ENCODE measurements at places on chromosomes 7 and 10.
A peak's percentile ranks its signal among the peaks of the same experiment; 100 is the strongest.

DNA sequence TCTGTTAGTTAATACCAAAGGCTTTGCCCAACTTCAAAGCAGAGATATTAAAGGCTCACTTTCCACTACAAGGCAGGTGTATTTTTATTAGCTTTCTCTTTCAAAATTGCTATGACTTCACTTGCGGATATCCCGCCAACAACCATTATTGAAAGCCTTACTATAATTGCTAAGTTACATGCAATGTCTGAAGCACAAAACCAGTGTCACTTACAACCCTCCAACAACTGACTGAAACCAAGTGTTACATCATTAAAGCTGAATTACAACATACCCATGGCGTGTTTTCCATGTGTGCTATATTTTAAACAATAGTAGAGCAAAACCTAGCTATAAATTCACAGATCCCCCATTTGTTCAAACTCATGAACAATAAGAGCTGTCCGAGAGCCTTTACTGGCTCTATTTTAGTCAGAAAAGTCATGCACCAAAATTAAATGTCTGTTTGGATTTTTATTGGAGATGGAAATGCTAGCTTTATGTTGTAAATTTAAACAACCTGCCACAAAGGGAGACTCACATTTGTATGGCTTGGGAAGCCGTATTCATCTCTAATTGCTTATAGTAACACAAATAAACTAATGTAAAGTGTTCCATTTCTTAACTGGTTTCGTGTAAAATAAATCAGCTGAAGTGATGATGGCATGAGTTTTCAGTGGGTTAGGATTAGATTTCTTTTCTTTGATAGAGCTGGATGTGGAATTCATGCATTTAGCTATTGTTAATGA lies 227.1 kb downstream of the AGMO start:
- no peak for DNase-seq

DNA sequence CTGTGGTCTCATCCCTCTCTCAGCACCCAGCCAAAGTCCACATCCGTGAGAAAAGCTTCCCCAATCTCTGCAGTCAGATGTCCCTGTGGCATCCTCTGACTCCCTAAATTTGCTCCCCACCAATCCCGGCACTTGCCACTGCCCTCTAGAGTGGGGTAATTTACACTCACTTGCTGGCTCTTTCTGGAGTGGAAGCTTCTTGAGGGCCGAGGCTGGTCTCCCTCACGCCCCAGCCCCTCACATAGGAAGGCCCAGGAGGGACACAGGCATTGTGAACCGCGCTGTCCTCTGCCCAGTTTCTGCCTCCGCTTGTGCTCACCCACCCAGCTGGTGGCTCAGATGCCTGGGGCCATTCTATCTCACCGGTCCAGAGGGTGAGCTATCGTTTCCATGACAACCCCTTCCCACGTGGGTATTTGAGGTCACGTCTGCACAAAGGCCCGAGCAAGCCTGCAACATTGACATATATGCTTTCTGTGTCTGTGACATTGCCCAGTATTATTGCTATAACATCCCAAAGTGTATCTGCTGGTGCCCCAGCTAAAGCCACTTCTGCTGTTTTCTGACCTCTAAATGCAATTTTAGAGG lies 97.3 kb upstream of the CTBP2 start:
- DNase-seq, result no peak

DNA sequence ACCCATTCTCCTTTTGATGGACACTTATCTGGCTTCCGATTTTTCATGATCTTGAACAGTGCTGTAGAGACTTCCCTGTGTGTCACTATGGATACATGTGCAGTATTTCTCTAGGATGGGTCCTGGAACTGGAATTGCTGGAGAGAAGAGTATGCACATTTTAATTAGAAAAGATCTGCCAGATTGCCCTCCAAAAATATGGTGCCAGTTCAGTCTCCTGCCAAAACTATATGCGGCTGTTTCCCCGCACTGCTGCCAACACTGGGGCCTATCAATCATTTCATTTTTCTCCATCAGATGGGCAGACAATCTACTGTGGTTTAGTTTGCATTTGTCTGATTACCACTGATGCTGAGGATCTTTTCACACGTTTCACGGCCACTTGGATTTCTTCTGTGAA lies 105.0 kb downstream of the SH2D4B start:
- peak; percentile 74 for DNase-seq

DNA sequence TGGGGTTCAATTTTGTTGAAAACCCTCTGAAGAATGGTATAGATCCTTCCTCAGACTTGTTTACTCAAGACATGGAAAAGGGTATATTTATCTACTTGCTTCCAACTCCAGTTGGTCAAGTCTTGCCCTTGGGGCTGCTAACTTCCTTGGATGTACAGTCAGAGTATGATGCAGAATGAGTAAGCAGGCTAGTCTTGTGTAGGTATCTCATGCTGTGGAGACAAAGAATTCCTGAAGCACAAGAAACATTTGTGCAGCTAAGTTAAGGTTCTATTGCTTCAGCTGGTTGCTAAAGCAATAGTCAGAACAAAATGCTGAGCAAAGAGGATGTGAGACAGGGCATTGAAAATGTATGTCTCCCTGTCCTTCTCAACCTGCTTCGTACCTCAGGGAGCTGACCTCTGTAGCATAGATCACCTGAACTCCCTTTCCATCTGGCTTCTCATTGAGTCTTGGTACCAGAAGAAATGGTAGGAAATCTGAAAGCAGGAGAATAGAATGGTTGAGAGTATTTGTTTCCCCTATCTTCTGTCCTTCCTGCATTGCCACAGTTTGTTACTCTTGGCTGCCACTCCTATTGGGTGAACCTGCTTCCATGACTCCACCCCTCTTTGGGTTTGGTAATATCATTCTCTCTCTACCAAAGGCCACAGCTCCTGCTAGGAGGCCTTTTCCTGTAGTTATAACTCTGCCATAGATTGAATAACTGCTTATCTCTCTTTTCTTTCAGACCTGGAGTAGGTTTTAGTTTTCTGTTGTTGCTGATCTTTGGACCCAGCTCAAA lies 346.0 kb downstream of the PHF14 start:
- DNase-seq, result no peak

GRCh38 chr10:70478191-70479164 lies at the start of gene PALD1:
TSS of gene PALD1 (plus strand) at chr10:70478767. CDS start at chr10:70525952, 47,185 bp downstream.
- no peak for DNase-seq

GRCh38 chr10:77409697-77410471 lies 227.7 kb downstream of the KCNMA1 start:
- DNase-seq, result no peak

GRCh38 chr7:148031019-148031418 lies 559.5 kb upstream of the C7orf33 start:
- DNase-seq, result no peak

- DNase-seq, result no peak
These were observed 154.4 kb downstream of the VTI1A start for GRCh38 chr10:112601214-112602090.

DNA sequence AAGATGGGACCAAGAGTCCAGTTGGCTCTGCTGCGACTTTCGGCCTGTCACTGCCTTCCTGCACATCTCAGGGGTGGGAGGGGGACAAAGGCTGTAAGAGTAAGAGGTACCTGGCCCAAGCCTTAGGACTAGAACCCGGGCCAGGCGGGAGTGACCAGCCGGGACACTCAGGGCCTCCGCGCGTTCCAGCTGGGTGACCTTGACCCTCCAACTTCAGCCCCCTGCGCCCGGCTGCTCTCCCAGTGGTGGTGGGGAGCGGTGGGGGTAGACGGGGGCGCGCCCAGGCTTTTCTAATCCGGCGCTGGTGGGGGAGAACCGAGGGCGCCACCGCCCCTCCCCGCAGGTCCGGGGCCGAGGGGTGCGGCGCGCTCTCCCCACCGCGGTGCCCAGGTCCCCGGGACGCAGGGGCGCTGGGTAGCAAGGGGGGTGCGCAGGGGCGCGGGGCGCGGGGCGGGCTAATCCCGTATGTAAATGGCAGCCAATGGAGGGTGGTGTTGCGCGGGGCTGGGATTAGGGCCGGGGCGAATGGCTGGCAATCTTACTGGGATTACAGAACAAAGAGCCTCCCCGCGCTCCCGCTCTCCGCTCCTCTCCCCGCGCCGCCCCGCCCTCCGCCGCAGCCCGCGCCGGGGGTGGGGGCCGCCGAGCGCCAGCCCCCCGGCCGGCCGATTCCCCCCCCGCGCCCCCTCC lies at the start of gene GTF2IRD1:
Gene GTF2IRD1, plus strand, starts transcription at position 585 of the 690 bp plus-strand sequence. CDS start 54,175 bp downstream, outside the sequence.
- DNase-seq, result no peak

DNA sequence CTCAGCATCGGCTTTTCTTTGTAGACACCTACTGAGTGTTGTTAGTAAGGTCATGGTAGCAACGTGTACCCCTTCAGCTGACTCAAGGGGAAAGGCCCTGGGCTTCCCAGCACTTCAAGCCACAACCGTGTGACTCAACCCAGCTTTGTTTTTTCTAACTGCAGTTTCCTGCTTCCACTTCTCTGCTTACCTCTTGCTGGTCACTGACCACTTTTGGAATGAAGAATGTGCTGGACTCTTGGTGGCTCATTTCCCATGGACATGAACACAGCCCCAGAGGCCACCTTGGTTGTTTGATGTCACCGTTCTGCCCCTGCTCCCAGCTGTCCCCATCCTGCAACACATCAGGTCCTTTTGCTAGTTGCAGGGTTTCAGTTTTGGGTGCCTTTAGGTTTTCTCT lies 69.5 kb upstream of the ZNF438 start:
- DNase-seq, result no peak

- DNase-seq, result no peak
These were observed 31.6 kb downstream of the MKLN1 start for GRCh38 chr7:131359136-131359776.

- no peak for DNase-seq
These were observed 50.4 kb downstream of the RBM33 start for GRCh38 chr7:155694851-155695250.

Data from spinal cord (tissue), 10 donors.